ENCODE measurements at places on chromosomes 7 and 10.

GRCh38 chr7:30671793-30672465, 10.3 kb downstream of the CRHR2 start:
- DNase-seq, result no peak

DNA sequence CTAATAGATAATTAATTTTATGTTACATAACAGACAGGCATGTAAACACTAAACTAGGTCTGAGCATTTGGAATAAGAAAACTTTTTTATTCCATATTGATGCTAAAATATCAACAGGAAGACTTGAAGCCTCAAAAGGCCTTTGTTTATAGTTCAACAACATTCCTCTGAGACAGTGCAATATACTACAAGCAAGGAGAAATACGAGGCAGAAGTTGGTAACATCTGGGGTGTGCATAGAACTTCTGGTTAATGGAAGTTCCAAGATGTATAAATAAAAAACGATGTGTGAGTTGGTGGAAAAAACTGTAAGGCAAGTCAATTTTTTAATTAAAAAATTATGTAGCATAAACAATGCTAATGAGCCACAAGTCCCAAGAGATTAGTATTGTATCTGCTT, 139.6 kb downstream of the SKAP2 start:
- no peak for DNase-seq

DNA sequence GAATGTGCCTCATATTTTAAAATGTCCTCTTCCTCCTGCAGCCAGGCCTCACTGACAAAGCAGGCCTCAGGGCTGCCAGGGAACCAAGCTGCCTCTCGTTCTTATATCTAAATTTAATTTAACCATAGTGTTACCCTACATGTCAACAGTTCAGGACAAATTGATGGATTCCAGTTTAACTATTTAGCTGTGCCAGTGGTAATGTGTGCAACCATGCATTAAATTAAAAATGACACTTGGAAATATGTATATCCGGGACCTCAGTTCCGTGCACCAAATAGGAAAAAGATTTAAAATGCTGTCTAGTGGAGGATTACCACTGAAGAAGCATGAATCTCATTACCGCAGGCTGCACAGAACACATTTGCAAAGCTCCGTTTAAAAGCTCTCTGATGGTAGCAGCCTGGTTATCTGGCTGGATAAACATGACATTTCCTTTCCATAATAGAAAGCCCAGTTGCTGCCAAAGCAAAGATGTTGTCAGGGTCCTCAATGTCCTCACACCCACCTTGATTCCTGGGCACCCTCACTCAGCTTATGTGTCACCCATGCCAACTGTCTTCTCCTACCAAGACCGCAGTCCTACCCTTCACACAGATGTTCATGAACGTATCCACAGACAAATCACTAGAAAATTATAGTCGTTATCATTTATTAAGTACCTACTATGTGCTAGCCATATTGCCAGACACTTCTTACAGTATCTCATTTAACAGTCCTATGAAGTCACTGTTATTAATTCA, 73.3 kb upstream of the FRMD4A start:
- no peak for DNase-seq

DNA sequence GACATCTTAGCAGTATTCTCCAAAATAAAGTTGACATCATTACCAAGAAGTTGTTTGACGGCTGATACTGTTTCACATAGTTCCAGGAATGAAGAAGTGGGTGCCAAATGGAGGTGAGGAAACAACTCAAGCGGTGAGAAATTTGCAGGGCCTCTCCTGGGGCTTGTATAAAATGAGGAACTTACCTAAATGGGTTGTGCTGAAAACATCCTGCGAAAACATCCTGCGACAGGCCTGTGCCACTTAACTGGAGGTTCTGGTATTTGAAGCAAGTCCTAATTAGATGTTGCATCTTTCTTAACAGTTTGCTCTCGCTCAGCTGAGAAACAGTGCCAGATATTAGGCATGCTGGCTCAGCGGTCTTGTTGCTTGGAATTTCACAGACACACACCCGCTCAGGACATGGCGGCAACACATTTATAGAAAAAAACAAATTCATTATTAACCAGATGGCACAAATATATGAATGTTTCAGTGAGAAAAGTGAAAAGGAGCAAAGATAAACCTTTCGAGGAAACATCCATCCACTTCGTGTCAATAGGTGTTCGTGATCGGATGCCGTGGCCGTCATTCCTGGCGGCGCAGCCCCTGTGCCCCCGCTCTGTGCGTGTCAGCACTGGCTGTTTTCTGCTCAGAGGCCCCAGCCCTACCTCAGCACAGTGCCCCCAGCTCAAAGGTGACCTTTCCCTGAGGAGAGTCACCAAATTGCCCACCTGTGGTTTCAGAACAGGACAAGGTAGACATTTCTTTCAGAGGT, 48.1 kb downstream of the CDC123 start:
- DNase-seq, result no peak

- DNase-seq, result no peak
Observed at GRCh38 chr10:102710609-102711008, 3.6 kb downstream of the ARL3 start.
